Stimulated activated CD4-positive, alpha-beta T cell treated with anti-CD3 and anti-CD28 coated beads, Interleukin-2, amount 100 ng/mL, for 48 hours (primary cell): ENCODE measurements at places on chromosomes 16 and 17.

DNA sequence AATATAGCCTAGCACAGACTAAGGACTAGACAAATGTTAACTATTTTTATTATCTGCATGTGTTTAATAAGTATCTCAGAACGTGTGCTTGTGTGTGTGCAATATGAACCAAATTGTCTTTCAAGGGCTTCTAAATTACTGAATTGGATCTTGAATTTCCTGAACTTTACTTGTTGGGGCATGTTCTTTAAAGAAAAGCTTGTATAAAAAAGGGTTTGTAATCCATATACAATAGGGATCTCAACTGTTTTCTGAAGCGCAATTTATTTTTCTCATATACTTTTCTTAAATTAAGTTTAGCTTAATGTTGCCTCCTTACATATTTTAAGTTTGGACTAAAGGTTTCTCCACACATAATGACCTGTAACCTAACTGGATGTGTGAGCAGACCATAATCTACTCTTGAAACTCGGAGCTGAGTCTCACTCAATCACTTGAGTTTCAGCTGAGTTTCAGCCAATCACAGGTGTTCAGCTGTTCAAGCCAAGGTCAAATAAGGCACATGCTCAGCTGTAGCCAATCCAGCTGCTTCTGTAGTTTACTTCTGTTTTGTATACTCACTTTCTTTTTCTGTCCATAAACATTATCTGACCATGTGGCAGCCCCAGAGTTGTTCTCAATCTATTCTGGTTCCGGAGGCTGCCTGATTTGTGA is 72.3 kb downstream of the CDK5R1 start:
- DNase-seq: no peak

GRCh38 chr16:4488499-4488967 is 12.3 kb downstream of the HMOX2 start:
- DNase-seq: no peak

GRCh38 chr17:73566905-73567782 is 77.1 kb downstream of the SDK2 start:
- DNase-seq: no peak

DNA sequence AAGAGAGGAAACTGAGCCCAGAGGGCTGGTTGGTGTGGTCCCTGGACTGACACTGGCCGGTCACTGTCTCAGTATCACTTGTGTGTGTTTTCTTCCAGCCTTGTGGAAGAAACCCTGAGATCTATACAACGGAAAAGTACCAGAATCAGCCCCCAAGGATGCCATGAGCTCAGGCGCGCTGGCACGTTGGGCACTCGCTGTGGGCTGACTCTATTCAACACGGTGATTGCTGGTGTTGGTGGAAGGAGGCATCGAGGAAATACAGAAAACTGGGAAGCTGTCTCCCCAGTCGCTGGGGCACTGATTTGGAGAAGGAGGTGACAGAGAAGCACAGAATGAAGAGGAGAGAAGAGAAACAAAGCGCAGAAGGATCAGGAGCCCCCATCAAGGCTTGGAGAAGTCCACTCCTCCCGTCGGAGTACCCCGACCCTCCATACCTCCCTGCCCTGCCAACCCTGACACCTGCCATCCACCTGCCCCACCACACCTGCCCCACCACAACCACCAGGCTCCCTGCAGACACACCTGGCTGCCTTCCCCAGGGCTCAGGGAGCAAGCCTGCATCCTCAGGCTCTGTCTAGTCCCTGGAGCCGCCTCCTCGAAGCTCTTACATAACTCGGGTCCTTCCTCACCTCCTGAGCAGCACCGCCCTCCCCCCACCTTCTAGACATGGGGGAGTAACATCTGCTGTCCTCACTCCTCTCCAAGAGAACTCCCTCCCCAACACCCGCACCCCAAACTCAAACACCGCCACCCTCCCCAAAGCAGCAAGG is 66.5 kb downstream of the RBFOX3 start:
- no peak for DNase-seq

- no peak for DNase-seq
Measured at GRCh38 chr17:37797206-37797605, 52.3 kb upstream of the HNF1B start.

DNA sequence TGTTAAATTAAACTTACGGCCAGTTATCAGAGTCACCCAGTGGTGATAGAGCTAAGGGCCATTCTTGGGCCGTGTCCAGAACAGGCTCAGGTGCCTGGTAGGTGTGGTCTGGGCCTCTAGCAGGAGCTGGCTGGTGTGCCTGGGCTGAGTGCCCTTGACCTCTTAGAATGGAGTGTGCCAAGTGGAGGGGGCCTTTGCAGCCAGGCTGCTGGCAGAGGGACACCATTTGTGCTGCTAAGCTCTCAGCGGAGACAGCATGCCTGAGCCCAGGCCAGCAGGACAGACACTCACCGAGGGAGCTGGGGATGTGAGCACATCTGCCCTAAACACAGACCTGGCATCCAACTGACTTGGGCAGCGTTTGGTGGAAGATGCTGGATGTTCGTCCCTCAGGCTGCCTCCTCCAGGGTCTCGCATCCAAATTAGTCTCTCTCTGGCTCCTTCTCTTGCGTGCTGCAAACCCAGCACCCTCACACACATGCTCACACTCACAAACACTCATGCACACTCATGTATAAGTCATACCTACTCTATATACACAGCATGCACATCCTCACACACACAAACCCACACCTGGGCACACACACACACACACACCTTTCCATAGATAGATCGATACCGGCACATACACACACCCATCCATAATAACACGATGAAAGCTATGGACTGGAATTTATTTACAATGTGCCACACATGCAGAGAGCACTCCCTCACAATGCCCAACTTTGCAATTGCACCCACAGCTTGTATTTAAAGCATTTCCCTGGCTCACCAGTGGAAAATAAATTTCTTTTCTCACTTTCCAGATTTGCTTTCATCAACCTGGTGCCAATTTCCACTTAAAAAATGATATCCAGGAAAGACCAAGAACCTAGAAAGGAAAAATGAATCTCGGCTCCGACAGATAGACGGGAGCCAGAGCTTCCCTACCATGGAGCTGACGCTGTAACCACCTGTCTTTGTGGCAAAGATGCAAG is 33.6 kb upstream of the CDH5 start:
- DNase-seq: no peak
